Endothelial cell of coronary artery (primary cell): ENCODE measurements at places on chromosomes 6 and 20. TPM values are rescaled to one million over a fixed set of nuclear protein-coding genes. Genes with fewer than 3 reads are reported as not detected.

Gene TNXB
- 0.36 and 1.5 TPM in 2 replicates for total RNA-seq

Gene MLIP
- 13.5 and 16.7 TPM in 2 replicates for total RNA-seq

Gene HTR1E
- not detected in 2 replicates for total RNA-seq

Gene DLL1
- total RNA-seq, result 0.75 and 2.4 TPM in 2 replicates

Gene SLC22A2
- under 0.01 TPM in 1 of 2 replicates, not detected in the other for total RNA-seq

Gene IL20RA
- not detected in 2 replicates for total RNA-seq

Gene MARCKS
- 121 and 170 TPM in 2 replicates for total RNA-seq

Gene GRM1
- under 0.01 TPM in 2 replicates for total RNA-seq

Gene TEAD3
- total RNA-seq, result 0.27 and 1.6 TPM in 2 replicates

Gene BPIFB2
- total RNA-seq, result not detected in 2 replicates

Gene BEND6
- total RNA-seq, result 1.1 and 1.7 TPM in 2 replicates

Gene TMC2
- not detected in 2 replicates for total RNA-seq

Gene ZC3H12D
- under 0.01 TPM in 2 replicates for total RNA-seq

Gene ZC2HC1B
- not detected in 2 replicates for total RNA-seq

Gene GABRR2
- 0.19 and 0.54 TPM in 2 replicates for total RNA-seq

Gene NSFL1C
- total RNA-seq, result 29.2 and 34.0 TPM in 2 replicates

Gene ARFGEF2
- 47.6 and 50.9 TPM in 2 replicates for total RNA-seq
